ENCODE measurements at places on chromosomes 1 and 21.

GRCh38 chr1:245469734-245470133 is 314.9 kb downstream of the KIF26B start:
- DNase-seq: no peak

DNA sequence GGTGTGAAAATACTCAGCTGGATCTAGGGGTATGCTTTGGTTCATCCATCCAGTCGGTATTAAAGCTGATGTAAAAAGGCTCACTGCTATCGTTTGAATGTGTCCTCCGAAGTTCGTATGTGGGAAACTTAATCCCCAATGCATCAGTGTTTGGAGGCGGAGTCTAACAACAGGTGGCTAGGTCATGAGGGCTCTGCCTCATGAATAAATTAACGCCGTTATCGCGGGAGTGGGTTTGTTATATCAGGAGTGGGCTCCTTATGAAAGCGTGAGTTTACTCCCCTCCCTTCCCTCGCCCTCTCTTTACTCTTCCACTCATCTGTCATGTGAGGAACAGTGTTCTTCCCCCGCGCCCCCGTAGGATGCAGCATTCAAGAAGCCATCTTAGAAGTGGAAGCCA is 48.9 kb upstream of the ZNF281 start:
- DNase-seq: no peak

- no peak for DNase-seq
Observed at GRCh38 chr1:110163591-110163990, 13.3 kb downstream of the SLC6A17 start.

DNA sequence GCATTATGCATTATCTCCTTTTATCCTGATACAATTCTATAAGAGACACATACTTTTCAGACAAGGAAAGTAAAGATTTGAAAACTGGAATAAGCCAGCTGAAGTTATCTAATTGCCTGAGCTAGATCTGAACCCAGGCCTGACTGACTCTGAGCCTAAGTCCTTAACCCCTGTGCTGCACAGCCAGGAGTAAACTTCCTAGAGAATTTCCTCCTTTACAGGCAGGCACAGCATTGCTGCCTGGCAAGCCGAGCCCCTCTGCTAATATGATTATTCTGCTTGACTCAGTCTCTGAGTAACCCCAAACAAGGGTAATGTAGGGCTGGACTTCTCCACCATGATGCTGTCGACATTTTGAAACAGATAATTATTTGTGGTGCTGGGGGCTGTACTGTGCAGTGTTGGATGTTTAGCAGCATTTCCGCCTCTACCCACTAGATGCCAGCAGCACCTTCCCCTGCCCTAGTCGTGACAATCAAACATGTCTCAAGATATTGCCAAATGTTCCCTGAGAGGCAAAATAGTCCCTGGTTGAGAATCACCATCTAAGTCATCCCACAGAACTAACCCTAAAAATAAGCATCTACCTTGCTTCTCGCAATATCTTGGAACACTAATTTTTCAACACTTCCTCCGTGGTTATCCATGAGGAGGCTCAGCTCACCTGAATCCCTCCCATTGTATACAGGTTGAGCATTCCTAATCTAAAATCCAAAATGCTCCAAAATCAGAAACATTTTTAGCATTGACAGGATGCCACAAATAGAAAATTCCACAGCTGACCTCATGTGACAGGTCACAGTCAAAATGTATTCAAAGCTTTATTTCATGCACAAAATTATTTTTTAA is 18.5 kb downstream of the CAMK1G start:
- no peak for DNase-seq

- DNase-seq: no peak
Observed at GRCh38 chr1:6424000-6424565, 493 bp upstream of the ESPN start.

Data from activated CD8-positive, alpha-beta memory T cell treated with anti-CD3 and anti-CD28 coated beads for 1 hour (primary cell).